Left ventricle myocardium superior (tissue), 1 donor: ENCODE measurements at places on chromosomes 3 and 15.

DNA sequence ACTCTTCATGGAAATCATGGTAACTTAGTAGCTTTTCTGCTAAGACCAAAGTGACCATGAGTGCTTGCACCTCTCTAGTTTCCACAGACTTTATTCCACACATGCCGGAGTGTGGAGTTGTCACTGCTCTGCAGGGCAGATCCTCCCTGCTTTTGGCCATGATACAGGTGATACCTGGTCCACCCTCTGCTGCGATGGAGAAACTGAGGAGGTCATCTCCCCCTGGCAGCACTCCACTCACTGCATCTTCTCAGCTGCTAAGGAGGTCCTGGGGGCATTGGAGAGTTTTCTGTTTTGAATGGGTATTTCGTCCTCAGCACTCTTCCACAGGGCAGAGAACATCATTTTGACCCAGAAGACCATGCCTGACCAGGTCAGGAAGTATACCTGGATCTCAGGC is 31.1 kb downstream of the RBM5 start:
- no peak for DNase-seq

- no peak for DNase-seq
These were observed 71.3 kb downstream of the RAB11A start for GRCh38 chr15:65940618-65940909.

- DNase-seq: no peak
These were observed 855.3 kb downstream of the MCTP2 start for GRCh38 chr15:95086531-95087252.

GRCh38 chr3:197024881-197025735 is 4.5 kb downstream of the MELTF start:
- no peak for DNase-seq

GRCh38 chr3:124263168-124263567 is 271.2 kb upstream of the ROPN1 start:
- no peak for DNase-seq

GRCh38 chr15:63483521-63484371 is 20.6 kb upstream of the USP3 start:
- DNase-seq: no peak

- no peak for DNase-seq
These were observed 109.1 kb upstream of the TNFAIP8L3 start for GRCh38 chr15:51203797-51204196.

DNA sequence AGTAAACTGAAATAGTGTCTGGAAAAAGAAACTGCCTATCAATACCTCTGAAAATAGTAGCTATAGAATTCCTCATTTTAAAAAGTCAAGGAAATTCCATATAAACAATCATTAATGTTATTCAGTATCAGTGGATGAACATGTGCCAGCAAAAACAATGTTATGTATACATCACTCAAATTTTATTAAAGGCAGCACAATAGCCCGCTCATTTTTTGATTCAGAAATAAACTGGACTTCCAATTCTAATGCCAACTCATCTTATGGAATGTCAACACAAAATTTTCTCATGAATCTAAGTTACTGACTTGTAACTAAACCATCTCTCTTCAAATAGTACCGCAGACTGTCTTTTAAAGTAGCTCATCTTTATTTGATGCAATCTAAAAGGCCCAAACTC is 19.0 kb downstream of the THBS1 start:
- no peak for DNase-seq

DNA sequence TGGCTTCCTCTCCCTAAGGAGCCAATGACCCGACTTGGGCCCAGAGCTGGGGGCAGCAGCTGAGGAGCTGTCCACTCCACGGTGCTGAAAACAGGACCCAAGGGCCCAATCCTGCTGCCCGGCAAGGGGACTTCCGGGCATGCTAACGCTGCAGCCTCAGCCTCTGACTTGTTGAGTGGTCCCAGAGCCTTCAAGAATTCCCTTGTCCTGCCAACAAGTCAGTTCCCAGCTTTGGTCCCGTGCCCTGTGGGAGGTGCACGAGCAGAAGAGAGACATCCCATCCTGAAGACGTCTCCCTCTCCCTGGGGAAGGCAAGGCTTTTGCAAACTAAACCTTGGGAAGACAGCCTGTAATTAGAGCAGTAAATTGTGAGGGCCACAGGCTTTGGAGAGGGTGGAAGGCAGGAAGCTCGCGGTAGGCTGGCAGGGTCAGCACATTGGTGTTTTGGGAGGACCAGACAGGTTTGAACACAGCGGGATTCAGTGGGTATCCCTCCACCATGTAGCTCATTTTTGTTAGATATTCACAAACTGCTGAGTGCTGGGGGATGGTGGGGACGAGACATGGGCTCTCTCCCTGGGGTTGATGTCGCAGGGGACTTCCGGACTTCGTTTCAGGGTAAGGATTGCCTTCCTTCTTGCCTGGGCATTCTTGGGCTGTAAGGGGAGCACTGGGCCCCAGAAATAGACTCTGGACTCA is 29.8 kb upstream of the PRR23E start:
- no peak for DNase-seq

- DNase-seq: no peak
These were observed 240.2 kb downstream of the SCAPER start for GRCh38 chr15:76664895-76665294.

DNA sequence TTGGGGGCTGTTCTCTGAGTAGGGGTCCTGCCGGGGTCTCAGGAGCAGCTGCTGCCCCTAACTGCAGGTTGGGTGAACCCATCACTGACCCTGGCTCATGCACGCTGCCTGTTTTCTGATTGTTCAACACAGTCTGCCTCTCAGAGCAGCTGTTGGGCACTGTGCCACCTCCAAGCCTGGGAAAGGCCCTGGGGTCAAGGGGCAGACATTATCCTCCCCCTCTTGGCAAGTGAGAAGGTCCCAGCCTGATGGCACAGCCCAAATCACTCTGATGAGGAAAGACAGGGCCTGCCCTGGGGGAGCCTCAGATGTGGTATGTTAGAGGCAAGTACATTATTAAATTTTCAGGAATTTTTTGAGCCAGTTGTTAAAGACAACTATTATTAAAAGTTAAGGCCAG is 14.1 kb upstream of the GNAT1 start:
- no peak for DNase-seq

DNA sequence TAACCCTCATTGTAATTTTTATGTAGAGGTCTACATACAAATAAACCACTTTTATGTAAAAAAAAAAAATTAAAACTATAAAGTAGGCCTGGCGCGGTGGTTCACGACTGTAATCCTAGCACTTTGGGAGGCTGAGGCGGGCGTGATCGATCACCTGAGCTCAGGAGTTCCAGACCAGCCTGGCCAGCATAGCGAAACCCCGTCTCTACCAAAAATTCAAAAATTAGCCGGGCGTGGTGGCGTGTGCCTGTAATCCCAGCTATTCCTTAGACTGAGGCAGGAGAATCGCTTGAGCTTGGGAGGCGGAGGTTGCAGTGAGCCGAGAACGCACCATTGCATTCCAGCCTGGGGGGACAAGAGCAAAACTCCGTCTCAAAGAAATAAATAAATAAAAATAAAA is 766 bp upstream of the SLC12A6 start:
- no peak for DNase-seq
